ENCODE measurements at places on chromosomes 4 and X. TPM values are rescaled to one million over a fixed set of nuclear protein-coding genes. Genes with fewer than 3 reads are reported as not detected.

DNA sequence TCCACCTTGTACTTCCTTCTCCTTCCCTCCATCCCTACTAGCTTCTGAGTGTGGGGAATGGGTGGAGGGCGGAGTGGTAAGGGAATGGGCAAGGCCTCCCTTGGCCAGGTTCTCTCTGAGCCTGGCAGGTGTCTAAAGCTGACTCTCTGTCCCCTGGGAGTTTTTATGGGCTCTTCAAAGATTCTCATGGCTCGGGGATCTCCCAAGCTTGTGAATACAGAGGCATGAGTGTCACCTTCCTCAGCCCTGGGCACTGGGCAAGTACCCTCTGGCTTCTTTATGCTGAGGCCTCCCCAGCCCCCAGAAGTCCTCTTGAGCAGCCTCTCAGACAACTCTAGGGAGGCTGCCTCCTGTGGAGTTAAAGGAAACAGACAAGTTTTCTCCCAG lies 32.5 kb upstream of the DDX3X start:
- no peak for DNase-seq

The MRPS18C gene
- total RNA-seq: 7.3 TPM

DNA sequence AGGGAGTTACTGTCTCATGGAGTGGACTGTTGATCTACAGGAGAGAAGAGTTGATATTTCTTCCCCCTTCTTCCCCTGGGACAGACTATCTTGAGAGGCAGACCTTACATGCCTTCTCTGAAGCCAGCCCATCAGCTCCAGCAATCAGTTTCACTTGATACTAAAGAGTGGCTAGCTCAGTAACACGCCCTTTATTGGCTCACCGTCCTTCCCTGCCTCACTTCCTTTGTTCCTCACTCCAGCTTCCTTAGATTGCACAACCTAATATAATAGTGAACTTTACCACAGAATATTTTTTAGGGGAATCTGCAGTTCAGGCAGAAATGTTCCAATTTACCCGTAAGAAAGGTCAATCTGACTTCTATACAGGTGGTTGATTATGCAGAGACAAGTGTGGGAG lies 128.1 kb upstream of the NDP start:
- DNase-seq: no peak

- DNase-seq: no peak
Observed at GRCh38 chr4:122709236-122709635, 23.3 kb upstream of the BBS12 start.

DNA sequence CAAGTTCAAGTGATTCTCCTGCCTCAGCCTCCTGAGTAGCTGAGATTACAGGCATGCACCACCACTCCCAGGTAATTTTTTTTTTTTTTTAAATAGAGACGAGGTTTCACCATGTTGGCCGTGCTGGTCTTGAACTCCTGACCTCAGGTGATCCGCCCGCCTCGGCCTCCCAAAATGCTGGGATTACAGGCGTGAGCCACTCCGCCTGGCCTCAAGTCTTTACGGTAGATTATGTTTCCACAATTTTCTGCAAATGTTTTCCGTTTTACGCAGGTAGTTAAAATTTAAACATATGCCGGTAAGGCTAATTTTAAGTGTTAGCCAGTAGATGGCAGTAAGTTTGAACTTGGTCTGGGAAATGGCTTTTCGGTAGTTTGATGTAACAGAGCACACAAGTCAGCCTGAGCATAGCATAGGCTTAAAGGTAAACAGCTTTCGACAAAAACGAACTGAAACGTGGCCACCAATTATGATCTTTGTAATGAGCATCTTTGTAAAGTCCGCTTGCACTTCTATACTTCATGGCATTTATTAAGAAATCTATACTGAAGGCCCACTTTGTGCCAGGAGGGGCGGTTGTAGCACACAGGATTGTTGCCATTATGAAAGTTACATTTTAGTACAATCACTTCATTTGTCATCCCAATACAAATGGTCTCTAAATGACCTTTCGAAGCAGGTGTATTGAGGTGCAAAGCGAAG lies 31.1 kb downstream of the CCKAR start:
- DNase-seq: peak; percentile 67

GRCh38 chr4:75087865-75088264 lies 154.9 kb downstream of the PARM1 start:
- no peak for DNase-seq

DNA sequence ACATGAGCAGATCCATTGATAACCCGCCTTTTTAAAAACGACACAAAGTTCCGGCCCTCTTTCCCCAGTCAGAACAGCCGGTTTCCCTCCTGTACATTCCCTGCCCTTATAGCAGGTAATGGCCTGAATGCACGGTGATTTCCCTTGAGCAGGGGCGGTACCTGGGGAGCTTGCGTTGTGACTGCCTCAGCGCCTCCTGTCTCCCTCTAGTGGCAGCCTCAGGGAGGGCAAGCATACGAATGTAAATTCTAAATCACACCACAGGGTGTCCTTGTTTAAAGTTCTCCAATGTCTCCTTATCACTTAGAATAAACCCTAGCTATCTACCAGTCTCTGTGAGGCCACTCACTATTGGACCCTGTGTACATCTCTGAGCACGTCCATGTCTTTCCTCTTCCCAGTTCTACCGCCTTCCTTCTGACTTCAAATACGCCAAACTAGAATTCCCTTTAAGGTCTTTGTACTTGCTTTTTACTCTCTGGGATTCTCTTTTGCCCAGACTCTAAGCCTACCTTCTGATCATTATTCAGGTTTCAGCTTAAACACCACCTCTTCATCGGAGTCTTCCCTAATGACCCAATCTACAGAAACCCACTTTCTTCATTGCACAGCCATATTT lies 18.4 kb upstream of the LDB2 start:
- DNase-seq: peak; percentile 11

- no peak for DNase-seq
Observed at GRCh38 chr4:15402146-15402545, 25.7 kb upstream of the C1QTNF7 start.

GRCh38 chr4:161767116-161767515 lies 396.7 kb downstream of the FSTL5 start:
- no peak for DNase-seq

DNA sequence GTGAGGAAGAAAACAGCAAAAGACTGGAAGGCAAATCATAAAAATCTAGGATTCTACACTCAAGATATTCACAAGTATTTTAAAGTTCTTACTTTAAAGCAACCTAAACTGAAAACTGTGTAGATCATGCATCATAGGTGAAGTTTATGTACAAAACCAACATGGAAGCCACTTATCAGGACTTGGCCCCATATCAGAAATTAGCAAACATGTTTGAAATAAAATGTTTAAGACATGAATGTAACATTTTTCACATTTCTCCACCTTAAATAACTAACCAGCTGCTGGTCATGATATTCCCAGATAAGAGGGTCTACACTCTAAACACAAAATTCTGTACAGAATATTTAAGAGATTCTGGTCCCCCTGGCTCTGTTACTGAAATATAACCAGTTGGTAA lies 38.5 kb downstream of the APBB2 start:
- DNase-seq: no peak

DNA sequence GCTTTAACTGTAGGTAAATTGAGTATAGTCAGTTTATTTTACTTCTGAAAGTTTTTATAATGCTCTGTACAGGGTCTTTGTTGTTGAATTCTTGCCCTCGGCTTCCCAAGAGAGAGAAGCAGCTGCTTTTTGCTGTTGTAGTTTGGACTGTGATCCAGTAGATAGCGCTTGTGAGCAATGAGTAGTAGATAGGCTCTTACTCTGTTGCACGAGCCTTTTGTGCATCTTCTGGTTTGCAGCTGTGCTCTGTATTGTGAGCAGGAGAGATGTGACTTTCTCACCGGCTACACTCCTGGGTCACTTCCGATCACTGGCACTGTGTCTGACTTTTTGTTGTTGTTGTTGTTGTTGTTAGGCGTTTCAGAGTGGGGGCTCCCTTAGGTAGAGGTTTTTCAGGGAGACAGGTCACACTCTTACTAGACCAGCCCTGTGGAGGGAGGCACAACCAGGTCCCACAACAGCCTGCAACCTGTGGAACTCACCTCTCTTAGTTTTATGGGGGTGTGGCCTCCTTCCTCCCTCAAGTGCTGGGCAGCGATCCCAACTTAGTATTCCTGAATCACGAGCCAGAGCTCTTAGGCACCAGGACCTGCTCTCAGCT lies 822.1 kb upstream of the GALNTL6 start:
- DNase-seq: no peak
